Hippocampal formation (tissue), 2 donors: ENCODE measurements at places on chromosomes 16 and 17.
A peak's percentile ranks its signal among the peaks of the same experiment; 100 is the strongest.

- DNase-seq, result no peak
Measured at GRCh38 chr17:3035256-3035967, 28.0 kb downstream of the OR1D5 start.

DNA sequence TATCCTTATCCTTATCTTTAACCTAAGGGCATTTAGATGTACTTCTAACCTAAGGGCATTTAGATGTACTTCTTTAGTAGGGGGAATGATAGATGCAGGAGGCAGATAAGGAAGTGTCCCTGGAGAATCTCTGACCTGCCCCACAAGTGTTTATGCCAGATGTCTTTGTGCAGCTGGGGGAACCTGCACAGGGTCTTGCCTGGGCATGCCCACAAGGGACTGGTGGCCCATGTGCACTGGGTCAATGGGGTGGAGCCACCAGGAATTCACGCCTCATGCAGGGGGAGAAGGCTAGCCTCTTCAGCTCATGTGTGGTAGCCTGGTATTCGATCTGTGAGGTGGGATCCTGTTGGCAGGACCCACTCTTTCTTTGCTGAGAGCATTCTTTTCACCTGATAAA lies 38.0 kb downstream of the CA10 start:
- no peak for DNase-seq

- DNase-seq, result no peak
Measured at GRCh38 chr17:57644326-57644725, 100.8 kb downstream of the CCDC182 start.

DNA sequence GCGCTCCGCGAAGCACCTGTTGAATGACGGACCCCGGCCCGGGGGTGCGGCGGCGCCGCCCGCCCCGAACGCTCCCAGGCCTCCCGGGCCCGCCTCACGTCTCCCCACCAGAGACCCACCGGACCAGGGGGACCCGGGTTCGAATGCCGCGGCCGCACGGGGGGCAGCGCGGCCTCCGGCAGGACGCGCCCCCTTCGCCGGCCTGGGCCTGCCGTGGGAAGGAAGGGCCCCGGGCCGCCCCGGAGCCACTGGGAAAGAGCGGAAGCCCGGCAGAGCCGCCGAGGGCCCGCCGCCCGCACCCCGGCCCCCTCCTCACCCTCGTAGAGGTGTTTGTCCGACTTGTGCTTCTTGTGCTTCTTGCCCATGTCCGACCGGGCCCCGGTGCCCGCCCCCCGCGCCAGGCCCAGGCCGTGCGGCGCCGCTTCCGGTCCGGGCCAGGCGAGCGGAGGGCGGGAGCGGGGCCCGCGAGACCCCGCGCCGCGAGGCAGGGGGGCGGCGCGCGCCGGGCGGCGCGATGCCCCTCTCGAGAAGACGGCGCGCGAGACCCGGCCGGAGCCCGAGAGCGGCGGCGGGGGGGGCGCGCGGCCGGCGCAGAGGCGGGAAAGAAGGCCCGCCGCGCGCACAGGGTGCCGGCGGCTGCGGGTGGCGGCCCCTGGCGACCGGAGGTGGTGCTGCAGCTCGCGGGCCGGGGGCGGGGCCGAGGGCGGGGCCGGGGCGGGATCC lies at the start of gene BRD7:
Gene BRD7, minus strand, starts transcription at position 579 of the 723 bp plus-strand sequence. Its CDS starts 214 bp downstream, at position 365.
- peak; percentile 56 for DNase-seq

DNA sequence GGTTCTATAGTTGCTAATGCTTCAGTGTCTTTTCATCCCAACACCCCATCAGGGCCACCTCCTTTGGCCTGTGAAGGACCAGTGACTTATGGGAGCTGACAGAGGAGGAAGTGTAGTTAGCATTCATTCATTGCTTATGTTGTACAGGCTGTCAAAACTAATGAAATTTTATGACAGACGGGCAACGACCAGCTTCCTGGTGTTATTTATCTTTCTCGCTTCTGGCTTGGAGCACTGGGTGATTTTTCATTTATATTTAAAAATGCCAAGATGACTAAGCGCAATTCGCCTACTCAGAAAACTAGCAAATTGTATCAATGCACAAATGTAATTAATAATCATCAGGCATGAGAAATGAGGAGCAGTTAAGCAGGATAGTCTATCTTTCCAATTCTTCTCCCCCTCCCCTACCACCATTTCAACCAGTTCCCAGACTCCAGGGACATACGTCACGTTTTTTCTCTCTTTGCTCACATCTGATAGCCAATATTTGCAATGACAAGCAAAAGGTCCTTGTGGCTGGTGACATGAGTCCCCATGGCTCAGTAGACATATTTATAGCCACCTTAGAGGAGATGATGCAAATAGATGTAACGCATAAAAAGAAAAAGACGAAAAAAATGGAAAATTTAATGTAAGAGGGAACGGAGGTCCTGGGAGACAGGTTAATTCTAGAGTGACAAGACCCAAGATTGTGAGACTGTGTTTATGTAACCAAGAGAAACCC lies 11.2 kb downstream of the CDRT15 start:
- no peak for DNase-seq

DNA sequence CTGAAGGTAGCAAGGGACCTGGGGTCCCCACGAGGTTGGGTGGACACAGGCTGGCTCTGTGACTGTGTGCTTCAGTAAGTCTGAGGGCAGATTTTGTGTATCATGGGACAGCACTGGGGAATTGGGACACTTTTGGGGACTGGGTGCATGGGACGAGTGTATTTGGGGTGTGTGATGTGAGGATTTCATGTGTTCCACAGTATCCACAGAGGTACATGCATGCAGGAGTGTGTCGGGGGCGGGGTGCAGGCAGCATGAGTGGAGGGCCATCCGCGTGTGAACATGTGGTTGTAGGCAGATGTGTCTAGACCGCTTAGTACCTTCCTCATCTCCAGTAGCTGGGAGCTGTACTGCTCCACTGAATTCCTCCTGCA lies 1.1 kb upstream of the DLX3 start:
- no peak for DNase-seq
